H1 (cell line): ENCODE measurements at places on chromosomes 4 and X. TPM values are rescaled to one million over a fixed set of nuclear protein-coding genes. Genes with fewer than 3 reads are reported as not detected.

GRCh38 chr4:75514949-75515612 lies 808 bp downstream of the THAP6 start:
- H3K4me1 ChIP-seq: no peaks in the 10 kb centered on the region; the same call in 1 of the 2 replicates
- no peak for DNase-seq
- peak overlapping the region; percentile 87 for H3K27ac ChIP-seq
- no peaks in the 10 kb centered on the region for H3K27me3 ChIP-seq
- H3K4me3 ChIP-seq: peak overlapping the region; percentile 93

- H3K4me3 ChIP-seq: no peak overlapping the region
- H3K4me1 ChIP-seq: no peaks in the 10 kb centered on the region
- H3K36me3 ChIP-seq: no peaks in the 10 kb centered on the region
- DNase-seq: no peak
- no peaks in the 10 kb centered on the region for H3K27me3 ChIP-seq
Observed at GRCh38 chrX:38379088-38379487, 26.7 kb downstream of the OTC start.

- DNase-seq: no peak
- no peaks in the 10 kb centered on the region for H3K27me3 ChIP-seq
- H3K4me3 ChIP-seq: no peak overlapping the region
- no peak overlapping the region for H3K27ac ChIP-seq
- no peaks in the 10 kb centered on the region for H3K4me1 ChIP-seq
Observed at GRCh38 chrX:30779453-30780030, 109.5 kb downstream of the TAB3 start.

GRCh38 chrX:131187206-131187605 lies 101.9 kb downstream of the IGSF1 start:
- DNase-seq: no peak
- H3K36me3 ChIP-seq: no peaks in the 10 kb centered on the region
- no peaks in the 10 kb centered on the region for H3K4me1 ChIP-seq
- H3K27me3 ChIP-seq: no peaks in the 10 kb centered on the region
- no peak overlapping the region for H3K27ac ChIP-seq

DNA sequence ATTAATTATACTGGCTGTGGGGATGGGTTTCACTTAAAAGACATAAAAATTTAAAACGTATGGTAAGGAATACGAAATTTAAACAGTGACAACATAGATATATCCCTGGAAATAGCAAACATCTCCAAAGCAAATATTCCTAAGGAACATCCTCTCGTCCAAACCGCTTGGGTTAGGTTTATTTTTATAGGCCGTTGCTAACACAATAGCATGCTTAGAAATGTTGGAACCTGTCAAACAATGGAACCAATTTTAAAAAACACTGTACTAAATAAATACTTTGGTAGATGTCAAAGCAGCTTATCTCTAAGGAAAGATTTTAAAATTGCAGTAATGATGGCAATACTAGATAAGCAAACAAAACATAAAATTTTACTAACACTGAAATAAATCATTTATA lies 45.4 kb downstream of the SEC24D start:
- no peak overlapping the region for H3K4me3 ChIP-seq
- H3K36me3 ChIP-seq: peaks cover 29% of the 10 kb centered on the region
- no peak overlapping the region for H3K27ac ChIP-seq

- no peaks in the 10 kb centered on the region for H3K4me1 ChIP-seq
- no peaks in the 10 kb centered on the region for H3K36me3 ChIP-seq
- H3K27ac ChIP-seq: no peak overlapping the region
- H3K4me3 ChIP-seq: no peak overlapping the region
- no peaks in the 10 kb centered on the region for H3K27me3 ChIP-seq
Observed at GRCh38 chrX:149073479-149073878, 431.6 kb downstream of the IDS start.

DNA sequence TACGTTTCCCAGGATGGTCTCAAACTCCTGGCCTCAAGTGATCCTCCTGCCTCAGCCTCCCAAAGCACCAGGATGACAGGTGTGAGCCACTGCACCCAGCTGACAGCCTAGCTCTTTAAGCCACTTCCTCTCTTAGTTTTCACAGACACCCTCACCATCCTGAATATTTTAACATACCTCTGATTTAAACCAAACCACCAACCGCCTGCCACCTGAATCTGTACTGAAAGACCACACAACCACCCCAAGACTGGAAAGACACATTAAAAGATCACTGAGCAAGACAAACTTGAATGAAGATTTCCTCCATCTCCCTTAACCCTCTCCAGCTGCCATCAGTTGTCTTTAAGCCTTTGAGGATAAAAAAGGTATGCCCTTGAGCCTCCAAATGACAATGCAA lies 110.6 kb downstream of the SH3KBP1 start:
- H3K4me1 ChIP-seq: peaks cover 2% of the 10 kb centered on the region
- no peaks in the 10 kb centered on the region for H3K27me3 ChIP-seq
- no peak for DNase-seq
- no peak overlapping the region; the same call in 1 of the 2 replicates for H3K27ac ChIP-seq
- H3K4me3 ChIP-seq: no peak overlapping the region

- no peaks in the 10 kb centered on the region for H3K4me1 ChIP-seq
- no peaks in the 10 kb centered on the region for H3K36me3 ChIP-seq
- no peaks in the 10 kb centered on the region for H3K27me3 ChIP-seq
Observed at GRCh38 chrX:8366481-8366880, 98.1 kb upstream of the VCX3B start.

GRCh38 chrX:39452401-39452800 lies 645.4 kb downstream of the BCOR start:
- H3K36me3 ChIP-seq: no peaks in the 10 kb centered on the region
- H3K27ac ChIP-seq: no peak overlapping the region
- DNase-seq: no peak
- no peak overlapping the region for H3K4me3 ChIP-seq
- no peaks in the 10 kb centered on the region for H3K4me1 ChIP-seq

DNA sequence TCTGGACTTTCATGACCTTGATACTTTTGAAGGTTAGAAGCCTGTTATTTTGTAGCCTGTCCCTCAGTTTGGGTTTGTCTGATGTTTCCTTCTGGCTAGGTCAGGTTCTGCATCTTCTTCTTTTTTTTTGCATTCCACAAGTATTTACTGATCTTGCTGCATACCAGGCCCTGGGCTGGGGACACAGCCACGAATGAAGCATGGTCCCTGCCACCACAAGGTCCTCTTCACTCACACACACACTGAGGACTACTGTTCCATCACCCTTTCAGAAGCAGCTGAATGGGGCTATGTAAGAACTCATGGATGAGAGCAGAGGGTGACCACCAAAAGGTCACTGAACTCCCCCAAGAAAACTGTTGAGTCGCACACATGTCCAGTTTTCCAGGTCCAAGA lies 39.2 kb downstream of the USP11 start:
- no peaks in the 10 kb centered on the region for H3K27me3 ChIP-seq
- no peak for DNase-seq
- H3K36me3 ChIP-seq: no peaks in the 10 kb centered on the region
- H3K4me1 ChIP-seq: no peaks in the 10 kb centered on the region
- H3K27ac ChIP-seq: no peak overlapping the region

DNA sequence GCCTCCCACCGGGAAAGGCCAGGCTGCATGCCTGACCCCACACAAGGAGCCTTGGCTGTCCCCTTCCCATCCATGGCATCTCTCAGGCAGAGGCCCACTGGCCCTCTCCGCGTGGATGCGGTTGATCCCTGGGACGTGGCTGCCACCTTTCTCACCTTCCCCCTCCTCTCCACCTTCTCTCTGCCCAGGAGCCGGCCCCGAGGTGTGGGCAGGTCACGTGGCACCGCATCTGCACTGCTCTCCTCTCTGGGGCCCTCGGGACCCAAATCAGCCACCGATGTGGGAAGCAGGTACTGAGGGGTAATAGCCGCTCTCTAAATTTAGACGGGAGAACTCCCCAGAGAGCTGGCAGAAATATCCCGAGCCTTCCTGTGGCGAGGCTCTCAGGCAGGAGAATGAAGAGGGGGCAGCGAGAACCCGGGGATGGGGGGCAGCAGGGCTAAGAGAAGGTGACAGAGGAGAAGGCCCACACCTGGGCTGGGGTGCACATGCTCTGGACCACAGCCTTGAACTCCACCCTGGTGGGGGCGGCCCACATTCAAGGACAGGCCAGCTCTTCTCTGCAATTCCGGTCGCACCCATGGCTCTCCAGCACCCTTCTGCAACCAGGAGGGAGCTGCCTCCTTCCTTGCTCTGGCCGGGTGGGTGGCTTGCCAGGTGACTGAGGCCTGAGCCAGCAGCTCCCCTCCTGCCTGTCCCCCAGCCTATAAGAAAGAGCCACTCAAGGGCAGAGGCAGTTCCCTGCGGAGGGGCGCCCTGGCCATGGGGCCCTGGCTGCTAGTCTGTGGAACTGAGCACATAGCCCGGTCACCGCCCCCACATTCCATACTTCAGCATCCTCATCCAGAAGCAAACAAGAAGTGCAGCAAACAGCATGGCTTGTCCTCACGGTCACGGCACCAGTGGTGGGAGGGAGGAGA lies 9.6 kb upstream of the DUSP9 start:
- DNase-seq: no peak
- H3K4me1 ChIP-seq: peaks cover 10% of the 10 kb centered on the region; the same call in 1 of the 2 replicates

The CLIC2 gene
- total RNA-seq: 0.61 TPM in 1 of 2 replicates, not detected in the other

The ELF4 gene
- total RNA-seq: 1.8 and 2.3 TPM in 2 replicates

The PF4V1 gene
- not detected in 2 replicates for total RNA-seq

The SHOX gene
- total RNA-seq: 0.15 TPM in 1 of 2 replicates, not detected in the other

The RENBP gene
- 11.9 and 12.4 TPM in 2 replicates for total RNA-seq
